ENCODE measurements at places on chromosomes 4 and X.

GRCh38 chrX:118373538-118373937 is 27.6 kb downstream of the WDR44 start:
- DNase-seq, result no peak

- DNase-seq, result no peak
Observed at GRCh38 chr4:187665086-187665485, 330.5 kb upstream of the ZFP42 start.

DNA sequence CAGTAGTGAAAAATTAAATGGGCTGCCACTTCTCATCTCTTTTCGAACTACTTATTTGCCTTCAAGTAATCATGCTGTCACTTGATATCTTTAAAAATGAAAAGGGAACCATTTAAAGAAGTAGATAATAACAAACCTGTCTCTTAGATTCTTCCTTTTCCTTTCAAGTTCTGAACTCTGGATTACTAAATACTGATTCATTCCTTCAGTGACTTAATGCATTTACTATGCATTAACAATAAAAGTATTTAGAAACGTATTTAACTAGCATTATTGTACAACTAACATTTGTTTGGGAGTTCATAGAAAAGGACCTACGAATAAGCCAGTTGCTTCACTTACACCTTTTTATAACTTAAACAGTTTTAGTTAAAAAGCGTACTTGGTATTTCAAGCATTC is 61.1 kb upstream of the RAB33B start:
- DNase-seq, result no peak

DNA sequence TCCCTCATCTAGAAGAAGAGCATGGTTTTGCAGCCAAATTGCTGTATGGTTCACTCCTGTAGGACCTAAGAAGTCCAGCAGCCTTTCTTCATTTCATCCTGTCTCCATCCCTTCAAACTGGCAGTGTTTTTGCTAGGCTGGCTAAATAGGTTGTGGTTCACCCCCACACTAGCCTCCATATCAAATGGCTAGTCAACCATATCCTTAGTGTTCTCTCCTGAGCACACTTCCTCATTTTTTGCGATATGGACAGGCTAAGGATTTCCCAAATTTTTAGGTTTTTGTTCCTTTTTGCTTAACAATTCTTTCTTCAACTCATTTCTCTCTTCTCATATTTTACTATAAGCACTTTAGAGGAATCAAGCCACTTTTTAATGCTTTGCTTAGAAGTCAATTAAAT is 98.8 kb upstream of the NOCT start:
- no peak for DNase-seq

GRCh38 chrX:24874604-24875247 is 141.0 kb downstream of the ARX start:
- DNase-seq, result no peak

- DNase-seq, result no peak
Observed at GRCh38 chrX:47687263-47687662, 28.3 kb upstream of the UXT start.

DNA sequence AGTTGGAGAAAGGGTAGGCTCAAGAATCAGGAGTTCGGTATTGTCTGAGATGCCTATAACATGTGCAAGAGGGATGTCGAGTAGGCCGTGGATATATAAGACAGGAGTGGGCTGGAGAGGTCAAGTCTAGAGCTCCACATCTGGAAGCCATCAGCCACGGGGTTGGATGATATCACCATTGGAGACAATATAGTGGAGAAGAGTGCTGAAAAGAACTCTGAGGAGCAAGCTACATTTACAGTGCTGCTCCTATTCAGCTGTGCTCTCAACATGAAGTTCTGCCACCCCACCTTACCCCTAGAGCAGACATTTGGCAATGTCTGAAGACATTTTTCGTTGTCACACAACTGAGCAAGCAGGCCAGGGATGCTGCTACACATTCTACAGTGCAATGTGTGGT is 20.9 kb upstream of the PLAC1 start:
- no peak for DNase-seq

GRCh38 chrX:56569378-56570057 is 6.1 kb downstream of the UBQLN2 start:
- DNase-seq, result no peak

DNA sequence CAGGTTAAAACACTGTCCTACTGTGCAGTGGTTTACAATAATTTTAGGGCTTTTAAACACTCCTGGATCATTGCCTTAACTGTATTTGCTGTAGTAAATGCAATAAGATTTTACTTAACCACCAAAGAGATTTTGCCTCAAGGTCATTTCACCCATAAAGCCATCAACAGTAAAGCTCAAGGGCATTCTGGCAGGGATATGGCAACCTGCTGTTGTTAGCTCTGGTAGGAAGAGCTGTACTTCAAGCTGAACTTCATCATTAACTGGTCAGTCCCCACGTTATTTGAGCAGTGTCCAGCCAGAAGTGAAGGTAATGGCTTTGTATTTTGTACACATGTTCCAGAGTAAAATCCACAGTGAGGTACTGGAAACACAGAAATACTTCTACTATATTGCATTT is 26.9 kb upstream of the MAOA start:
- no peak for DNase-seq

DNA sequence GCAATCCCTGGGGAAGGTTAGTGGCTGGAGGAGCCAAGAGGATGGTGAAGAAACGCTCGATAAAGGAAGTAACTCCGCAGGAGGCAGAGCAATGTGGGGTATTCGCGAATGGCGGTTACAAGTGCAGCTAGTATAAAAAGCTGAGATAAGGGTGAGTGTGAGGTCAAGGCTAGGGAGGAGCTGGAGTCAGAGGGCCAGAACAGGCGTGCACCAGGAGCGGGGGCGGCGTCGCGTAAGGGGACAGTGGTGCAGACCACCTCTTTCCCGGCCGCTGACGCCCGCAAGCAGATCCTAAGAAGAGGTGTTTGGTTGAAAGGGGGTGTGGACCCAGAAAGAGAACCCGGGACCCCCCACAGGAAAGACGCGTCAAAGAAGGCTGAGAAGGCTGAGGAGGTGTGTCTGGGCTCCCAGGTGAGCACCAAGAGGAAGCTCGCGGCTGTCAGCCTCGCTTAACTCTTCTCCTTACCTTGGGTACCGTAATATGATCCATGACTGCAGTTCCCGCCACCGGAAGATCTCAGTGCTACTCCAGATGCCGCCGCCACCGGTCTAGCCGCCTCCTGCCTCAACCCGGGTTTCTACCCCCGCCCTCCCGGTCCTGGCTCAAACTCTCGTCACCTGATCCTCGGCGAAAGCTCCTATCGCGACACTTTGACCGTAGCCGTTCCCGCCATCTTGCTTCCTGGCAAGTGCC is at the start of gene MTMR8:
Gene MTMR8 (minus strand): TSS at position 579 of the 694 bp plus-strand sequence. CDS start 89 bp downstream, at position 490.
- DNase-seq, result peak; percentile 52

DNA sequence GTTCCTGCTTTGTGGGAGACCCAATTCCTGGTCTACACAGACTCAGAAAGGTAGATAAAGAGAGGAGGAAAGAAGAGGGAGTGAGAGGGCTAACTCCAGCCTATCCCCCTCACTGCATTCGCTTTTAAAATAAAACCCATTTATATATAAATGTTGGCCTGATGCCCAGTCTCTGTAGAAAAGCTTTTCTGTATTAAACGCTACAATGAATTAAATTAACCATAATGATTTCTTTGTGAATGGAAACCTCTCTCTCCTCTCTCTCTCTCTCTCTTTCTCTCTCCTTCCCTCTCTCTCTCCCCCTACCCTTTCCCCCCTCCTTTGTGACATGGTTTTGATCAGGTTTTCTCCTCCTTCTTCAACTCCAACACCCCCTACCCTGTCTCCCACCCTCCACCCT is 34.8 kb downstream of the PJA1 start:
- DNase-seq, result no peak

DNA sequence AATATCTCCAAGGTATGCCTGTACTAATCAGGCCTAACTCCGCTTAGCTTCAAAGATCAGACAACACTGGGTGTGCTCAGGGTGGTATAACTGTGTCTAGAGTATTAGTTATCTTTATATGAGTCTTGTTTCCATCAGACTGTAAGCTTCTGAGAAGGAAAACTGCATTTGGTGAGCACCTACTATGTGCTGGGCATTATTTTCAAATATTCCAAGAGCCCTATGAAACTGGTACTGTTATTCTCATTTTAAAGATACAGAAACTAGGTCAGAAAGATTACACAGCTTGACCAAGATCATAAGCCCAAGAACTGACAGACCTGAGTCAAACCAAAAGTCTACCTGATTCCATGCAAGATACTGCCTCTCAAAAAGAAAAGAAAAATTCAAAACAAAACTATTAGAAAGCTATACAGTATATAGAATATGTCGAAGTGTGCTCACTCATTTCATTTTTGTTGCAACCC is 44.4 kb downstream of the LRBA start:
- DNase-seq, result no peak

DNA sequence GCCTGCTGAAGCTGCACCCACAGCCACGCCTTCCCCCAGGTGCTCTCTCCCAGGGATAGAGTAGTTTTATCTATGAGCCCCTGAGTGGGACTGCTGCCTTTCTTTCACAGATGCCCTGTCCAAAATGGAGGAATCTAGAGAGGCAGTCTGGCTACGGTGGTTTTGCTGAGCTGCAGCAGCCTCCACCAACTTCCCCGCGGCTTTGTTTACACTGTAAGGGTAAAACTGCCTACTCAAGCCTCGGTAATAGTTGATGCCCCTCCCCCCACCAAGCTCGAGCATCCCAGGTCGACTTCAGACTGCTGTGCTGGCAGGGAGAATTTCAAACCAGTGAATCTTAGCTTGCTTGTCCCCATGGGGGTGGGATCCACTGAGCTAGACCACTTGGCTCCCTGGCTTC is 84.5 kb downstream of the PRKG2 start:
- DNase-seq, result no peak

- no peak for DNase-seq
Observed at GRCh38 chr4:52366621-52367020, 292.5 kb downstream of the USP46 start.

DNA sequence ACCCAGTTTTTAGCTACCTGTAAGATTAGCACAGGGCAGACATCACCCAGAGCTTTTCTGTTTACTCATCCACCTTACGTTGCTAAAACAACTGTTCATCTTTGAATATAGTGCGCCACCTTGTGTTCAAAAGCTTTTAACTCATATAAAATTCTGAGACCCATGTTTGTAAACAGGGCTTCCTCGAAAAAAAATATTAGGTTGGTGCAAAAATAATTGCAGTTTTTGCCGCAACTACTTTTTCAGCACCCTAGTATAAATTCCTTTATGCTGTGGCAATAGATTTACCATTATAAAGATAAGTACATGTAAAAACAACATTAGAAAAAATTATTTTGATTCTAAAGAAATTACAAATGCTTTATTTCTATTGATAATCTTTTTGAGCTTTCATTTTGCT is 147.9 kb downstream of the LRBA start:
- DNase-seq, result peak; percentile 17

DNA sequence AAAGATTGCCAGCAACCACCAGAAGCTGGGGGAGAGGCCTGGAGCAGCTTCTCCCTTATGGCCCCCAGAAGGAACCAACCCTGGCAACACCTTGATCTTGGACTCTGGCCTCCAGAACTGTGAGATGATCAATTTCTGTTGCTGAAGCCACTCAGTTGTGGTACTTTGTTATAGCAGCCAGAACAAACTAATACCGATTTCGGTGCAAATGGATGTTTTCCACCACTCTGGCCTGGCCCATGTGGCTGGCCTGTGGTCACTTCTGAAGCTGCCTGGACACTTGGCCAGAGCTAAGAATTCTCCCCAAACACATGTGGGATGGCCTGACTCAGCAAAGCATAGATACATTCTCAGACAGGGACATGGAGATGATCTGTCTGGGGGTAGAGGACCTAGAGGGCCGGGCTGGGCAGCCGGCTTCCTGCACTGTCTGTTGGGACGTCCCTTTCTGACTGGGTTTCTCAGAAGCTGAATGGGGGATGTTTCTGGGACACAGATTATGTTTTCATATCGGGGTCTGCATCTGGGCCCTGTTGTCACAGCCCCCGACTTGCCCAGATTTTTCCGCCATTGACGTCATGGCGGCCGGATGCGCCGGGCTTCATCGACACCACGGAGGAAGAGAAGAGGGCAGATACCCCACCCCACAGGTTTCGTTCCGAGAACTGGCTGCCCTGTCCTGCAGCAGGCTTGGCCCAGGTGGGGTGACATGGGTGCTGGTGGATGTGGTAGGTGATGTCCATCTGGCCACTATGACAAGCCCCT is 4.1 kb downstream of the FOXP3 start:
- DNase-seq, result no peak

- DNase-seq, result no peak
Observed at GRCh38 chrX:138037548-138037947, 471.6 kb downstream of the ZIC3 start.

- no peak for DNase-seq
Observed at GRCh38 chrX:45735571-45735970, 534.9 kb upstream of the DIPK2B start.

DNA sequence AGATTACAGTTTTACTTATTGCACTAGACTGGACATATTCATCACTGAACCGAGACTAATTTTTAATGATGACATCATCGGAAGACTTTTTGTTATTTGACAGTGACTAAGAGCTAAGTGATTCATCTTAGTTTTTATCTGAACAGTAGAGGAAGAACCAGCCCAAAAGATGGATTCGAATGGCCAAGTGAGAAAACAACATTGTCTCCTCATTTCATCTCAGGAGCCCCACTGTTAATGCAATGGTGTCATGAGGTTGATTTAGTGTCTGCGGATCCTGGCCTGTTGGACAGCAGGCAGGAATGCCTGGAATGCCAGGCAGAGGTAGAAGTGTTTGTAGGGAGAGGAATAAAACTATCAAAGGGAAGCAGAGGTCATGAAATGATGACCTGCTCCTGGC is 37.8 kb upstream of the HPF1 start:
- no peak for DNase-seq

DNA sequence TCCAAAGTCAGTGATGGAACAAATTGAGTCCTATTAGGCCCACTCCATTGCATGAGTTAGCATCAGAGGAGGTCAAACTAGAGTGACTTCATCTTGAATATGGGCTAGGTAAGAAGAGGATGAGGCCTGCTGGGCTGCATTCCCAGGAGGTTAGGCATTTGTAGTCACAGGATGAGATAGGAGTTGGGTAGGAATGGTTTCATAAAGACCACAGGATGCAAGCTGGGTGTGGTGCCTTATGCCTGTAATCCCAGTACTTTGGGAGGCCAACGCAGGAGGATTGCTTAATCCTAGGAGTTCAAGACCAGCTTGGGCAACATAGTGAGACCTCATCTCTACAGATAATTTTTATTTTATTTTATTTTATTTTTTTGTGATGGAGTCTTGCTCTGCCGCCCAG is 26.8 kb downstream of the PDGFRA start:
- DNase-seq, result no peak

- no peak for DNase-seq
Observed at GRCh38 chrX:12802741-12803140, 11.5 kb downstream of the PRPS2 start.

Measured in nucleus accumbens (tissue), 56 donors.